ENCODE measurements at places on chromosomes 5 and 9.

DNA sequence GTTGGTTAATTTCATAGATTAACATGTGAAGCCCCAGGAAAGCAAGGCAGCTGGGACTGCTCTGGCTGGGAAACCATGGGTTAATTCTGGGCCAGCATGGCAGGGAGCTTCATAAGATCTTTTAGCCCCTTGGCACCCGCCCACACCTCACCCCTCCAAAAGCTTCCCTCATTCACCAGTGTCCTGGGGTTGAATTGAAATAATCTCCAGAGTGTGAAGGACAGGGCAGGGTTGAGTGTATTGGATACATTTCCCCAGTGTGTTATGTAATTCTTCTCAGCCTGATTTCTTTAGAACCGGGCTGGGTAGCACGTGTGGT, 19.4 kb downstream of the WNT8A start:
- DNase-seq = no peak

- no peak for DNase-seq
Observed at GRCh38 chr5:60577116-60577515, 122.8 kb downstream of the DEPDC1B start.

DNA sequence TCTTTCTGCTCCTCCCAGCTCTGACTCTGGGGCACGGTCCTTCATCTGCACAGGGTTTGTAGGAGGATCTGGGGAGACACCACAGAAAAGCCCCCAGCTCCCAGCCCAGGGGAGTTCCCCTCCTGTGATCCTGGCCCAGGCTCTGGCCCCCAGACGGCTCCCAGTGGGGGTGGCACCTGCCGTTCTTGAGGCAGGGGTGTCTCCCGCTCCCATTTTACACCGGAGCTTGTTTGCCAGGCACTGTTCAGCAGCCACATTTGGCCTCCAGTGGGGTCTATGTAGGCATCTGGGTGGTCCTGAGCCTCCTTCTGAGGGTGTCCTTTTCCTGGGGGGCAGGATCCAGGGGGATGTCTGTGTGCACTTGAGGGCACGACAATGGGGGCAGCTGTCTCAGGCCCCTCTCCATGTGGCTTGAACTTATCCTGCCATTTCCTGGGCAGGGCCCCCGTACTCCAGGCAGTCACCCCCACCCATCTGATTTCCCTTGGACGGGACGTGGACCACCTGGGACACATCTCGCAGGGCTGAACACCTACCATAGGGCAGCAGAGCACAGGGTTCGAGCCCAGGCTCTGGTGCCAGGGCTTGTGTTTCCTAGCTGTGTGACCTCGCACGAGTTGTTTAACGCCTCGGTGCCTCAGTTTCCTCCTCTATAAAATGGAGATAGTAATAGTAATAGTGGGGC, 275.0 kb upstream of the MVB12B start:
- no peak for DNase-seq

DNA sequence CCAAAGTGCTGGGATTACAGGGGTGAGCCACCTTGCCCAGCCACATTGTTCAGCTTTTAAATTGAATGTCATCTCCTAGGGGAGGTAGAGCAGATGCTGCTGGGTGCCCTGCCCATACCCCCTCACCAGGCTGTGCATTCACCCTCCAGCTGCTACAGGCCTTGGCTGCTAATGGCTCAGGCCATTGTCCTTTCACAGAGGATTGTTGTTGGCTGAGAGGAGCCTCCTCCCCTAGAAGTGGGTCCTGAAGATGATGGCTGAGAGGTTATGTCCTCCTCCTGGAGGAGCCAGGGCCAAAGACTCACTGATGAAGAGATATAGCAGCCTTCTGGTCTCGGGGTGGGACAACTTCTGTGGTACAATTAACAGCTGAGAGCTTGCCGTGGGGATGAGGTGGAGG, 74.6 kb downstream of the PHAX start:
- no peak for DNase-seq

- no peak for DNase-seq
Observed at GRCh38 chr9:72858089-72858912, 94.6 kb downstream of the ALDH1A1 start.

GRCh38 chr5:83151821-83152220, 74.5 kb downstream of the XRCC4 start:
- DNase-seq = no peak

Measured in stimulated activated CD4-positive, alpha-beta T cell treated with anti-CD3 and anti-CD28 coated beads, TNF-alpha, amount 100 ng/mL, for 1 hour (primary cell).